ENCODE measurements at places on chromosomes 5 and 9.

DNA sequence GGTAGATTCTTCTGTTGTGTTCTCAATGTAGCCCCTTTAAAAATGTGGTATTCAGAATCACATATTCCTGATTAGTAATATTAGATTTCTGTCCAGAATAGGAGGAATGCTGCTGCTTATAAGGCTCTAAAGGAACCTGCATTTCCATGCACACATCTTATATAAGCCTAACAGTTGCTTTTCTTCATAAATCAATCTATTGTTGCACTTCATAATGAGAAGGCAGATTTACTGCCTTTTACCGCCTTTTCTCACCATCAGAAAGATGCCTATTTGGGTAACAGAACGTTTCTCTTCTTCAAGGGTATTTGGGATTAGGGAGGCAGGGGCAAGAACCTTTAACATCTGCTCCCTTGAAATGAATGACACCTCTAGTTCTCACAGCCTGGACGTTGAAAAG, 243.4 kb downstream of the MLLT3 start:
- DNase-seq = no peak

GRCh38 chr5:66454186-66455078, 141.8 kb upstream of the MAST4 start:
- DNase-seq = no peak

- no peak for DNase-seq
Observed at GRCh38 chr9:123033352-123033751, at the start of gene GPR21. GPR21 (plus strand) TSS chr9:123033667; CDS start chr9:123034567, 900 bp downstream.

DNA sequence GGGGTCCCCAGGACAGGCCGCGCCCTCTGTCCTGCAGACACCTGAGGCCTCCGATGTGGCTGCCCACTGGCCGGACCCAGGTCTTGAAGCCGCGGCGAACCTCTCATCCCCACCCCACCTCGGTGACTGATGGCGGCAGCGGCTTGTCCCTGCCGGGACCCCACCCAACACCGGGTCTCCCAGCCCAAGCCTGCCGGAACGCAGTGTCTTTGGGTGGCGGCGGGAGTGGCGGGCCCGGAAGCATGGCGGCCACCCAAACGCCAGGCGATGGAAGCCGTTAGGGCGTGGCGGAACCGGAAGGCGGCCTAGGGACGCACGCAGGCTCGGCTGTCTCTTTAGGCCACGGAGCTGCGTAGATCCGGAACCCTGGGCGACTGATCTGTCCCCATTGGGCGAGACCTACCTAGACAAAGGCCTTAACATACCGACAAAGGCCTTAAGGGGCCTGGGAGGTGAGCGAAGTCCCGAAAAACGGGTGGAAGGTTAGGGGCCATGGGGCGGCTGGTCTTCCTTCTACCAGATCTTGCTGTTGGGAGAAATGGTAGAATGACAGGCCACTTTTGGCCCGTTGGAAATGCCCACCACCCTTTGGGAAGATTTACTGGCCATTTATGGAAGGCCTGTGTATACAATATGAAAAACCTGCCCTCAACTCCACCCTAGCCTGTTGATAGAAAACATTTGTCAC, 94.6 kb upstream of the SMC2 start:
- DNase-seq = no peak

DNA sequence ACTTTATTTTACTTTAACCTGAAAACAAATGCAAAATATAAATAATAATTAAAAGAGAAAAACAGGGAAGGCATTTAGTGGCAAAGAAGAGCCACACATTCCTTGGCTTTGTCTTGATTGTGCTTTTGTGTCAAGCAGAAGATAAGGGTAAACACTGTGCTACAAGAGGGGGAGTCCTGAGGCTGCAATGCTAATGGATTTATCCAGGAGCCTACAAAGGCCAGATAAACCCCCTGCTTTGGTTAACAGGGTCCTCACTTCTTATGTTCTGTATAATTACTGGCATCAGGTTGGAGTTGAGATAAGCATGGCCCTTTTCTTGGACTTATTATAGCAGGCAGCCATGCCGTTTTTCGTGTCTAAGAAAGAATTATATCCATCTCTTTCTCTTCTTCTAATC, 302.8 kb downstream of the EFNA5 start:
- no peak for DNase-seq

DNA sequence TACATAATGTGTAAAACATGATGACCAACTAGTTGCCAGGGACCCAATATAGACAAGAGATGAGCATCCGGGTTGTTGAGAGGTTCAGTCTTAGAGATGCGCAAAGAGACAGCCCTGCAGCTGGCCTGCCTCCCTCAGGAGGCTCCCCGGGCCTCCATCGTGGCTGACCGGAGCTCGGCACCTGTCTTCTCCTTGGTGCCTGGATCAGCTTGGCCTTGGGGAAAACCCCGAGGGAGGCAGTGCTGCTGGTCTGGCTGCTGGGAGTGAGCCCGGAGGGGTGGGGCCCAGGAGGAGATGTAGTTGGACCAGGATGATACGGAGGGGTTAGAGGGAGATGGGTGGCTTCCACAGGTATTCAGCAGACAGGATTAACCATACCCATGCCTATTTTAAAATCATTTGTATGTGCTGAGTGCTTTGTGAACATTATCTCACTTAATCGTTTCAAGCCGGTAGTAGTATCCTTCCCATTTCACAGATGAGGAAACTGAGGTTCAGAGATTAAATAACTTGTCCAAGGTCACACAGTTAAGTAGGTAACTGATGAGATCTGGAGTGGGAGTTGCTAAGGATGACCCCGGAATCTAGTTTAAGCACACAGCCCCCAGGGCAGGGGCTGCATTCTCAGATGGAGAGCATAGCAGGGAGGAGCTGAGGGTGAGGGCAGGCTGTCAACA, 173.8 kb downstream of the COL23A1 start:
- DNase-seq = no peak

- no peak for DNase-seq
Observed at GRCh38 chr5:159456722-159457465, 126.6 kb upstream of the IL12B start.

GRCh38 chr9:78601957-78602565, 305.1 kb downstream of the PSAT1 start:
- DNase-seq = peak; percentile 21
